Stimulated activated CD8-positive, alpha-beta memory T cell treated with anti-CD3 and anti-CD28 coated beads, Interleukin-4, amount 100 ng/mL, for 4 hours (primary cell): ENCODE measurements at places on chromosomes 12 and 14.
A peak's percentile ranks its signal among the peaks of the same experiment; 100 is the strongest.

DNA sequence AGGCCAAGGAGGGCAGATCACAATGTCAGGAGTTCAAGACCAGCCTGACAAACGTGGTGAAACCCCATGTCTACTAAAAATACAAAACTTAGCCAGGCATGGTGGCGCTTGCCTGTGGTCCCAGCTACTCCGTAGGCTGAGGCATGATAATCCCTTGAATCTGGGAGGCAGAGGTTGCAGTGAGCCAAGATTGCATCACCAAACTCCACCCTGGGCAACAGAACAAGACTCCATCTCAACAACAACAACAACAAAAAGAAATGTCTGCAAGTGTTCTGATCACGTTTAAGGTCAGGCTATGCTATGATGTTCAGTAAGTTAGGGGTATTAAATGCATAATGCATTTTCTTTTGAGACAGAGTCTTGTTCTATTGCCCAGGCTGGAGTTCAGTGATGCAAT is 6.7 kb upstream of the PLD4 start:
- DNase-seq, result no peak

DNA sequence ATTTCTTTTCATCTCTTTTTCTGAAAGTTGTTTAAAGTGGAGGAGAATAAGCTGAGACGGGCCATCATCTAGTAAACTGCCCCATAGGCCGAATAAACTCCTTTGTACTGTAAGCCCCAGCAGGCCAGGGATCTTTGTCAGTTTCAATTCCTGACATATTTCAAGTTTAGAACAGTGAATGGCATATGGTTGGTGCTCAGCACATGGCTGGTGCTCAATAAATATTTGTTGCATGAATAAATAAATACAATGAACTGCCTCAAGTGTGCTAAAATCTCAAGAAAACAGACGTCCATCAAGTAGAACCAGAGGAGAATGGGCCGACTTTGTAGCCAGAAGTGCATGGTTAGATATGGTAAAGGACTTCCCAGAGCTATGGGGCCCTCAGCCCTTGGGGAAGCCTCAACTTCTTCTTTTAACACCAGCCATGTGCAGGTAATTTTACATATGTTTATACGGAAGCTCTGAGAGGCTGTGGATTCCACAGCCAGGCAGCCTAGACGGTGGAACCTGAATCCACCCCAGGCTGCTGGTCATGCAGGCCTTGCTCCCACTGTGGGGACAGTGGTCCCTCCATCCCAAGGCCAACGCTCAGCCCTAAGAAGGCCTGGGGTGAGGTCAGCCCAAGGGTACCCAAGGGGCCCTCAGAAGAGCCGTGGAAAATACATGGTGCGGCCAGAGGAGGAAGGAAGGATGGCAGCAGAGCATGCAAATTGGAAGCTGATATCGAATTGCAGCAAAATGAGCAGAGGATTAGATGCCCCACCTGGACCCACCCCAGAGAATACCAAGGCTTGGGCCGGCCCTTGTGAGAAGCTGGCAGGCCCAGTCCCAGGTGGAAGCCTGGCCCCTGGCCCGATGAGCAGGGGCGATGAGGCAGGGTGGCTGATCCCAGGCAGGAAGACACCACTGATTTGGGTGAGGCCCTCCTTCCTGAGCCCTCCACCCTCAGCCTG is 8.7 kb upstream of the AQP2 start:
- no peak for DNase-seq

GRCh38 chr14:22547948-22548750 is 40.9 kb downstream of the DAD1 start:
- no peak for DNase-seq

DNA sequence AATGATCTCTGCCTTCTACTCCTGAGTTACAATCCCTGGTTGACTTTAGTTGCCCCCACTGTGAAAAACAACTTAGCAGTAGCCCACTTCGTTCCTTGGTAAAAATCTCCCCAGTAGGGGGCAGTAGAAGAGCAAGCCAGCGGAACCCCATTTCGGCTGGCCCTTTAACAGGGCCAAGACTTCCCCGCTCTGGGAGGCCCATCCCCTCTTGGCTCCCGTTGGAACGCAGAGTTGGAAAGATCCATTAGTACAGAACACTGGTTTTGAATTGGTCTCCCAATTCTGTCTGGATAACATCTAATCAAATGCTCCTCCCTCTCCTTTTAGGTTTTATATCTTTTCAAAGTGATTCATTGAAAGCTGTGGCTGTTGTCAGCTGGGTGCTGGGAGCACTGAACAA is 1133.3 kb downstream of the BCL11B start:
- DNase-seq, result peak; percentile 45

DNA sequence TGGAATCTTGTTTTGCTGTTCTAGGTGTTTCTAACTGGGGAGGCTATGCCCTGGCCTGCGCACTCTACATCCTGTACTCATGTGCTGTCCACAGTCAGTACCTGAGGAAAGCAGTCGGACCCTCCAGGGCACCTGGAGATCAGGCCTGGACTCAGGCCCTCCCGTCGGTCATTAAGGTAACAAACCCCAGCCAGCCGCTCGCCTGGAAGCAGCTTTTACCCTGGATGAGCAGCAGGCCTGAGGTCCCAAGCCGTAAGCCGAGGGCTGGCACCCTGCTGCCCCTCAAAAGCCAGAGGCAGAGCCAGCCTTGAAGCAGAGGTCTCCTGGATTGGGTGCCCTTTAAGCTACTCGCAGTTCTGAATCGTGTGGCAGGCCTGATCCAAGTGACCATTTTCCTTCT is 29.1 kb downstream of the GPR68 start:
- no peak for DNase-seq

DNA sequence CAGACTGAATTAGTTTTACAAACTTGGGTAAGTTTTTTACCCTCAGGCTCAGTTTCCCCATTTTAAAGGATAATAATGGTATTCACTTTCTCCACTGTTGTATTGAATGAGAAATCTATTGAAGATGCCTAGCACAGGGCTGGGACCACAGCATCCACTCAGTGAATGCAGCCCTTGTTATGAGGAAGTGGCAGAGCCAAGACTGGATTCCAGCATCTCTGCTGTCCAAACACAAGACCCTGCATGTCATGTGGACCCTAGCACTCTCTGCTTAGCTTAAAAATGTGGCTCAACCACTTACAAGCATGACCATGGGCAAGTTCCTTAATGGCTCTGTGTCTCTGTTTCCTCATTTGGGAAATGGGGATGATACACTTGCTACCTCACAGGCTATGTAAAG is 24.1 kb upstream of the TRIM9 start:
- DNase-seq, result no peak

GRCh38 chr12:92425165-92425564 is 277.6 kb upstream of the PLEKHG7 start:
- no peak for DNase-seq

DNA sequence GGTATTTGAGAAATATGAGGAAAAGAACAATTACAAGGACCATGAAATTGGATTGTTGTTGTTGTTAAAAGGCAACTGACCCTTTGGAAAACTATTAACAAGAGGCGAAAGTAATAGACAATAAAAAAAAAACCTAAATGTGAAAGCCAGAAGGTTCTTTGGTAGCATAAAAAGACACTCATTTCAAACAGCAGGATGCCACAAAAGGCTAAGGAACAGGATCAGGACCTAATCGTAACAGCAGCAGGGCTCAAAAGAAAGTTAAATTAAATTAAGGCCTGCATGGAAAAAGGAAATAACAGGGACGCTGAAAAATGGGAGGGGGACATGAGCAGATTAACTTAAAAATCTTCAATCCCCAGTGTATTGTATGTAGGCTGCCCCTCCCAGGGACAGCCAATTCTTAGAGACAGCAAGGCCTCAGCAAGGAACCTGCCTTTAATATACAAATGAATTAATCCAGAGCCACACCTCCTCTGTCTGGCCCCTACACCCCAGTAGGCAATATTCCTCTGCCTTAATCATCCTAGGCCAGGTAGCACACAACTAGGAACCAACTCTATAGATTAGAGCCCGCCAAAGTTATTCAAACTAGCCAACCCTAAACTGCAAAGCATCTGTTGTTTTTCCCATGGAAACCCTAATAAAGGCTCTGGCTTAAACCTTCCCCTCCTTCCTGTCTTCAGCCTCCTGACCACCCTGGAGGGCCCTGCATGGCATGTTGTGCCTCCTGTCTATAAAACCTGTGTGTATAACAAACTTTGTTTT is 28.4 kb upstream of the AP4S1 start:
- DNase-seq, result no peak

- no peak for DNase-seq
Measured at GRCh38 chr12:68098939-68099338, 60.6 kb downstream of the IFNG start.

DNA sequence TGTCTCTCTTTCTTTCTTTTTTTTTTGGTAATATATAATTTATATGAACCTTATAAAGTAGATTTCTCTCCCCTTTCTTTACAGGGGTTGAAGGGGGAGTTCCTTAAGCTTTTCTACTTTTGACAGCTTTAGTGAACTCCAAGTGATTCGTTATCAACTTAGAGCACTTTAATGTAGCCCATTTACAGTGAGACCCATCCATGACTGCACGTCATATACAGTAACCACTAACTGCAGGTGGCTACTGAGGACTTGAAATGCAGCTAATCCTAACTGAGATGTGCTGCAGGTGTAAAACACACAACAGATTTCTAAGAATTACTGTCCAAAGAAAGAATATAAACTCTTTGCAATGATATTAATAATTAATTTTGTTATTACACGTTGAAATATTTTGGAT is 582 bp downstream of the LRRIQ1 start:
- no peak for DNase-seq

GRCh38 chr12:75964150-75964549 is 67.4 kb downstream of the PHLDA1 start:
- no peak for DNase-seq

GRCh38 chr12:104855599-104855998 is 102.5 kb downstream of the SLC41A2 start:
- no peak for DNase-seq
